SHP77 treated with DMSO at 0.1 percent for 48 hours (cell line): ENCODE measurements at places on chromosomes 5 and 9.

- no peak for DNase-seq
Observed at GRCh38 chr9:97808972-97809371, 44.1 kb upstream of the FOXE1 start.

GRCh38 chr9:136531904-136532798 lies 13.7 kb downstream of the NOTCH1 start:
- no peak for DNase-seq

DNA sequence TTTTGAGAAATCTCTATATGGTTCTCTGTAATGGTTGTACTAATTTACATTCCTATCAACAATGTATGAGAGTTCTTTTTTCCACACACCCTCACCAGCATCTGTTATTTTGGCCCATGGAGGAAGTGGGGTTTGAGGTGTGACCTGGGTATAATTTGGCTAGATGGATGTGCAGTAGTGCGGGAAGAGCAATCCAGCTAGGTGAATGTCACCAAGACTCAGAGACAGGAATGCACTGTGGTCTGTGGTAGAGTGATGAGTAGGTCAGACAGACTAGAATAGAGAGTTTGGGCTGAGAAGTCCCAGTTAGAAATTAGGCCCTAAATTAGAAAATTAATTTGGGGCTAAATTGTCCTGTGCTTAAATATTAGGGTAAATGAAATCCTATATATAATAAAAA lies 32.8 kb upstream of the PIP5K1B start:
- DNase-seq: no peak

- peak; percentile 62 for DNase-seq
Observed at GRCh38 chr9:90891308-90892040, 89.9 kb downstream of the SYK start.

DNA sequence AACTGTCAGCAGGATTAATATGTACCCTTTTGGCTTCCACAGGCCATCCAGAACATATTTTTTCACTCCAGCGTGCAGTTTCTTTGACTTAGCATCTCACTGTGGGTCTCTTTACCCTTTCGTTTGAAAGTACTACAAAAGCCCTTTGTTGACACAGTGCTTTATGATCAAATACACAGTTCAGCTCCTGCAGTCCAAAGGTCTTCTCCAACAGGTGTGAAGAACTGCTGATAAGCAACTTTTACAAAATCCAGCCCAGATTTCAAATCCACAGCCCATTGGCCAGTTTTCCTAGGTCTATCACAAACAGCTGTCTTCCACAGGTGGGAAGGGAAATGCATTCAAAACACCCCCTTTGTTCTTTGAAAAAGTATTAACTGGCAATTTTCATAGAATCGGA lies 54.8 kb downstream of the MYO10 start:
- no peak for DNase-seq

DNA sequence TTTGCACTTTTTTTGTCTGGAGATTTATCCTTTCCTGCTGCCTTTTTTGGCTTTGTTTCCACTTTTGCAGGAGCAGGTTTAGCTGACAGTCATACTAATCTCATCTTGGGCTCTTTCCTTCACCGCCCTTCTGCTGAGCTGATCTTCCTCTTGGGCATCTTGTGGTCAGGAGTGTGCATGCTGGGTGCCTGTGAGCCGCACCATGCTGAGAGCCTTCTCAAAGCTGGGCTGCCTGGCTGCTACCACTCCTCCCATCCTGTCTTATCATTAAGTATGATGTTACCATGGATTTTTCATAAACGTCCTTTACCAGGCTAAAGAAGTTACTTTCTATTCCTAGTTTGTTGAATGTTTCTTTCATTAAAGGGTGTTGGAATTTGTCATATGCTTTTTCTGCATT lies 49.5 kb upstream of the MCCC2 start:
- no peak for DNase-seq

- no peak for DNase-seq
Observed at GRCh38 chr5:95883185-95884016, 60.9 kb upstream of the GLRX start.

DNA sequence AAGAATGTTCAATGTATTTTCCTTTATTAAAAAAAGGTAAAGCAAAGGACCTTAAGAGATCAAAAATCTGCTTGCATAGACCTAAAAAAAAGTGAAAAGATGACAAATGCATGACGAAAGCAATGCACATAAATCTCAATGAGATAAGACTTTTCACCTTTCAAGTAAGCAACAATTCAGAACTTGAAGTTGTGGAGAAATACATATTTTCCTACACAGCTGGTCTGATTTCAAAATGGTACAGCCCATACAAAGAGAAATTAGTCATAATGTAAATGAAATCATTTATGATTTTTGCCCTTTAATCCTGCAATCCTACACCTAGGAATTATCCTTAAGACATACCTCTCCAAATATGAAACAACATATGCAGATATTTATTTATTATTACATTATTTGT lies 568.0 kb downstream of the ANXA1 start:
- DNase-seq: no peak

DNA sequence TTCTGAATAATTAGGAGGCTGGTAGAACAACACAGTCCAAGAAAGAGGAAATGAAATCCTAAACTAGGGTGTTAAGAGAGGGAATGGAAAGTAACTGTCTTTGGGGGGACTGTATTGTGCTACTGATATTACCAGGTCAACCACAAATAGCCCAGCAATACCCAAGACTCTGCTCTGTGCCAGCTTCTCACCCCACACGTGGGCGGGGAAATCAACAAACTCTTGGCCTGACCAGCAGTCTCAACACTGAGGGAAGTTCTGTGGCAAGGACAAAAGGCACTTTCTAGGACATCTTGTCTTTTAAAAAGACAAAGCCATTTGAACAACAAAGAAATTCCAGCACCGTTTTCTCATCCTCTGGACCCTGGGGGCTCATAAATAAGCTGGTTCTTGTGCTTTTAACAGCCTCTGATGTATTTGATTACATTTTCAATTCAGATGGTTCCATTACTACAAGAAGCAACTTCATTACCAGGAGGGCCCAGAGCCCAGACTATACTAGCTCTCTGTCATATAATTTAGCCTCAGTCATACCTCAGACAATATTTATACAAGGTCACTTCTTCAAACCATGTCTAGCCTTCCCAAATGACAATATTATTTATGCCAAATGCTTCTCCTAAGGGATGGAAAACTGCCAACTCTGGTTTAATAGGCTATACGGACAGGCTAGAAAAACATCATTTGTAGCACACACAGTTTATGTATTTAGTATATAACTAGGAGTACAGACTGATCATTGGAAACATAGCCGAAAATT lies 297.8 kb downstream of the CWC27 start:
- no peak for DNase-seq

DNA sequence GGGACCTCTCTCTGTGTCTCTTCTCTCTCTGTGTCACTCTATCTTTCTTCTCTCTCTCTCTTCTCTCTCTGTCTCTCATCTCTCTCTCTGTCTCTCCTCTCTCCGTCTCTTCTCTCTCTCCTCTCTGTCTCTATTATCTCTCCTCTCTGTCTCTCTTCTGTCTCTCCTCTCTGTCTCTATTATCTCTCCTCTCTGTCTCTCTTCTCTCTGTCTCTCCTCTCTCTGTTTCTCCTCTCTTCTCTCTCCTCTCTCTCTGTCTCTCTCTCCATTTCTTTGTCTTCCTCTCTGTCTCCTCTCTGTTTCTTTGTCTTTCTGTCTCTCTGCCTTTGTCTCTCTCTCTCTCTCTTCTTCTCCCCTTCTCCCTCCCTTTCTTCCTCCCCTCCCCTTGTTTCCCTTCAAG lies 3.2 kb upstream of the OLFM1 start:
- no peak for DNase-seq

DNA sequence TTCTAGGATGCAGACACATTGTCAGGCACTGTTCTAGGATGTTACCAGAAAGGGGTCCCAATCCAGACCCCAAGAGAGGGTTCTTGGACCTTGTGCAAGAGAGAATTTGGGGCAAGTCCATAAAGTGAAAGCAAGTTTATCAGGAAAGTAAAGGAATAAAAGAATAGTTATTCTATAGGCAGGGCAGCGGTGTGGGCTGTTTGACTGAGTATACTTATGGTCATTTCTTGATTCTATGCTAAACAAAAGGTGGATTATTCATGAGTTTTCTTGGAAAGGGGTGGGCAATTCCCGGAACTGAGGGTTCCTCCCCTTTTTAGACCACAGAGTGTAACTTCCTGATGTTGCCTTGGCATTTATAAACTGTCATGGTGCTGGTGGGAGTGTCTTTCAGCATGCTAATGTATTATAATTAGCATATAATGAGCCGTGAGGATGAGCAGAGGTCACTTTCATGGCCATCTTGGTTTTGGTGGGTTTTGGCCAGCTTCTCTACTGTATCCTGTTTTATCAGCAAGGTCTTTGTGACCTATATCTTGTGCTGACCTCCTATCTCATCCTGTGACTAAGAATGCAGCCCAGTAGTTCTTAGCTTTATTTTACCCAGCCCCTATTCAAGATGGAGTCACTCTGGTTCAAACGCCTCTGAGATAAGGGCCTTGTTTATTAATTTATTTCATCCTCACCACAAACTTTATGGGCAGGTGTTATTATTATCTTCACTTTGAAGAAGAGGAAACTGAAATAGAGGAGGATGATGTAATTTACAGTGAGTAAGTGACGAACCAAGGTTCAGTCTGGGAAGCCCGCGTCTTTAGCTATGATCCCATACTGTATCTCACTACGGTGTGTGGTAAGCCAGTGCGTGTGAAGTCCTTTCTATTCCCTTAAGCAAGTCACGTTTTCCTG lies 186.0 kb upstream of the KLF4 start:
- no peak for DNase-seq

- no peak for DNase-seq
Observed at GRCh38 chr9:125133403-125134329, 9.7 kb downstream of the SCAI start.

- DNase-seq: no peak
Observed at GRCh38 chr9:30060976-30061375, 2323.5 kb upstream of the ACO1 start.

GRCh38 chr5:168749391-168750100 lies 170.4 kb upstream of the PANK3 start:
- no peak for DNase-seq

- no peak for DNase-seq
Observed at GRCh38 chr5:78065663-78066062, 228.8 kb downstream of the AP3B1 start.

GRCh38 chr5:125470280-125470902 lies 724.0 kb upstream of the ZNF608 start:
- no peak for DNase-seq

DNA sequence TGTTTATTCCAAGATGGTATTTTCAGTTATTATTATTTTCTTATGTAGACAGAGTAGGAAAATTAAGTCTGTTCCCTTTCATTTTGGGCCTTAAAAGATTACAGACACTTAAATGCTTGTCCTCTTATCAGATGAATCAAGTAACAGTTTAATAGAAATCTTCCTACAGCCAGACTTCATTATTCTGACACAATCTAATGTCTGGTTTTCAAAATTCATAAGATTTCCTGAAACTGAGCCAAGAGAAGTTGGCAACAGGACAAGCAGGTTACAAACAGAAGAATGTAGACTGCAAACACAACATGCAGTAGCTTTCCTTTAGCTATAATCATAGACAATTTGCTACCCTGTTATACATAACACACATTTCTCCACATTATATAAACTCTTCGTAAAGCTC lies 130.5 kb downstream of the FBXL17 start:
- no peak for DNase-seq

DNA sequence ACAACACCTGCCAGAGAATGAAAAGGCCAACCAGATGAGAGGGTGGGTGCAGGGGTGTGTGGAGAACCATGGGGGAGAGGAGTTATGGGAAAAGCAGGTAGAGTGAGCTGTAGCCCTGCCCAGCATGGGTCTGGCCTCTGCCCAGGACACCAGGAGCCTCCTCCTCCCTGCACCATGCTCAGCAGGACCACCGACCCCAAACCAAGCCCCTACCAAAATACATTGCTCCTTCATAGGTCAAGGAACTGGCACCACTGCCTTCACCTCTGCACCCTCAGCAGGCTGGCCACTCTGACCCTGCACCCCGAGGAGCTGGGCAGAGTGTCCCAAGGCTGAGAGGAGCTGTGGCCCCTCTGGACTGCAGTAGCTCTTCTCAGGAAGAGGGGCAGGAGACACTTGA lies 102.0 kb downstream of the NSG2 start:
- no peak for DNase-seq

DNA sequence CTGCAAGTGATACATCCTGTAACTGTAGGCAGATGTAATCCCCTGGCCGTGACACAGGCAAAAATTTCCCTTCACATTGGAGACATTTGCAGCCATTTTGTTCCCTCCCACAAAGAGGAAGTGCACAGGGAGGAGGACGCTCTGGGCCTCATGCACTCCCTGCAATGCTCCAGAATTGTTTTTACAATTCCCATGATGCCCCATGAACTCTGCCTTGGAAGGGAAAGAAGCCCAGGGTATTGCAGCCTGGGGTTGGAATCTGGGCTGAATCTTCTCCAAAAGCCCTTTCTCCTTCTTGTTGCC lies 491.7 kb downstream of the CCDC171 start:
- no peak for DNase-seq
